ENCODE measurements at places on chromosomes 2 and 18.

GRCh38 chr2:50535971-50536759, 495.8 kb downstream of the NRXN1 start:
- DNase-seq = no peak

DNA sequence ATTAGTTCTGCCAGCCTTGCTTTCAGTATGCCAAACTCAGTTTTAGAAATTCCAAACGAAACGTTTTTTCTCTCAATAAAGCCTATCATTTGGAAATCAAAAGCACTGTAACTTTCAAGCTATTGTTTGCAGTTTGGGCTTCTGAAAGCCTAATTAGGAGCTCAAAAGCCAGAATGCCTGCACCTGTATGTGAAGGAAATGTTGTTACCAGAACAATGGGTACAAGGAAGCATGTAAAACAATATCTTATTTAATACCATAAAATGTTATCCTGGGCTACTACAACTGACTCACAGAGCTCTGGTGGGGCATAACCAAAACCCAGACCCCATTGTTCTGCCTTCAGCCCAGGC, 12.6 kb upstream of the GULP1 start:
- no peak for DNase-seq

- DNase-seq = peak; percentile 12
These were observed 126.4 kb upstream of the MGAT5 start for GRCh38 chr2:134127496-134127895.

GRCh38 chr18:79516441-79516931, 120.8 kb downstream of the NFATC1 start:
- no peak for DNase-seq

- DNase-seq = no peak
These were observed 8.9 kb downstream of the IL1B start for GRCh38 chr2:112827604-112828185.

DNA sequence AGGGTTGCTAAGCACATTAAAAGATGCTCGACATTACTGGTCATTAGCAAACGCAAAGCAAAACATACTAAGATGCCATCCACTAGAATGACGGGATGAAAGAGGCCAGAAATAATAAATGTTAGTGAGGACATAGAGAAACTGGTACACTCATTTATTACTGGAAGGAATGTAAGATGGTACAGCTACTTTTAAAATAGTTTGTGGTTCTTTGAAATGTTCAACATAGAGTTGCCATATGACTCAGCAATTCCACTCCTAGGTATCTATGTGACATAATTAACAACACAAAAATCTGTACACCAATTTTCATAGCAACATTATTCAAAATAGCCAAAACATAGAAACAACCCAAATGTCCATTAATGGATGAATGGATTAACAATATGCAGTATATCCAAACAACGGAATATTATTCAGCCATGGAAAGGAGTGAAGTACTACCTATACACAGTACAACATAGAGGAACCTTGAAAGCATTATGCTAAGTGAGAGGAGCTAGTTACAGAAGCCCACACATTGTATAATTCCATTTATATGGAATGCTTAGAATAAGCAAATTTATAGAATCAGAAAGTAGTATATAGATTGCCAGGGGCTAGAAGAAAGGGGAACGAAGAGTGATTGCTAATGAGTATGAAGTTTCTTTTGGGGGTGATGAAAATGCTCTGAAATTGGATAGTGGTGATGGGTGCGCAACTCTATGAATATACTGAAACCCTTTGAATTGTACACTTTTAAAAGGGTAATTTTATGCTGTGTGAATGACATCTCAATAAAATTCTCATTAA, 61.9 kb upstream of the IL1R1 start:
- no peak for DNase-seq

DNA sequence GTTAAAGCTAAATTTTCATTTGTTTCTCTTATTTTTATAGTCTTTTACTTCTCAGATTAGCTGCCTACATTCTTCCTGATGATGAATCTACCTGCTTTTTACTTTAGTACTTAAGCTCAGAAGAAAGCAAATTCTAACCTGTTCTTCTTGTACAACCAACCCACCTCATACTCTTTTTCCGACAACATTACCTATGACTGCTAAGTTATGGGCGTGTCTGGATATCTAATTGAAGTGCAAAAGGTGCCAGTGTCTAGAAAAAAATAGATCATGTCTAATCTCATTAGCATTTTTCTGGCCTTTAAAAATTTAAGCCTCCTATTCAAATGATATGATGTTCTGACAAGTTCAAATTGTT, 1.5 kb upstream of the RGPD4 start:
- no peak for DNase-seq

GRCh38 chr2:183059561-183059960, 19.0 kb upstream of the DUSP19 start:
- DNase-seq = no peak

GRCh38 chr2:76149846-76150245, 439.1 kb upstream of the GCFC2 start:
- DNase-seq = no peak

GRCh38 chr2:164412831-164413230, 208.5 kb downstream of the GRB14 start:
- no peak for DNase-seq

DNA sequence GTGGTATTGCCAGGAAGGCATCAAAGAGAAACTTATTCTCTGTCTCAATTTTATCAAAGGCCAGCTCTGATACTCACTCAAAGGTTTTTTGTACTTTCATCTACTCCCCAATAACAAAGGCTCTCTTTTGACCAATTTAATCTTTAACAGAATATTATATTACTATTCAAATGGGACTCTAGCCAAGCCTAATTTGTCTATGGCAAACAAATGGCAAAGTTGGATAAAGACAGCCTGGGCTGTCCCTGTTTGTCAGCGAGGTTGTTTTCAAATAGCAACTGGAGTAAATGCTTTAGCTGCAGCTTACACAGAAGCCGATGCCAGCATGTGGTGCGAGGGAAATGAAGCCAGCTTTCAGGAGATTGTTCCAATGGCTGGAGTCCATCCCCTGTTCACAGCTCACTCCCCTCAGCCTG, 80.1 kb upstream of the CTNNA2 start:
- DNase-seq = no peak

DNA sequence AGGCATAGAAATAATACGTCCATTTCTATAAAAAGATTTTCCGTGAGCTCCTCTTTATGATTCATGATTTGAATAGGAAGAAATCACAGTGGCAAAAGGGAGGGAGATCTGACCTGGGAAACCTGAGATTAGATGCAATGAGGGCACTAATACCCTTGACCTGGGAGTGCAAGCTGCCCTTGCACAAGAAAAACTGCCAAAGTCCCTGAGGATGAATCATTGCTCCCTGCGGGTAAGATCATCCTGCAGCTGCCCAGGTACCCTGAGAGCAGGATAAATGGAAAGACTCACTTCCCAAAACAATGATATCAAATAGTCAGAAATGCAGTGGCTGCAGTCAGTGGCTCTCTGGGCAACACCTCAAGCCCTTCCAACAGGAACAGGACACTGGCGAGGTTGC, 11.6 kb downstream of the FHL2 start:
- no peak for DNase-seq

DNA sequence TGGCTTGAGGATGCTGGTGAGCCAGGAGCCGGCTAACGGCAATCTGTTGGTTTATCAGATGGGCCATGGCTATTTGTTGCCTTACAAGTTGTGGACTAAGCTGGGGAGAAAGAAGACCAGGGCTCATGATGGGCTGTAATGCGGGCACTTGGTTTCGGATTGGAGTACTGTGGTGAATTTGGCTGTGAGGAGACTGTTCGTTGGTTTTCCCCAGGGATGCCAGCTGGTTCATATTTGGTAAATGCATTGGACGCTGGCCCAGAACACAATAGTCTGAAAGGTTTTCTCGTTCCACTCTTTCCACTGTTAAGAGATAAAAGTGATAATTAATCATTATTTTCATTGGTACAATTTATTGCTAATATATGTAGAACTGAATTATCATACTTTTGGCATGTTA, 108.9 kb downstream of the SATB2 start:
- DNase-seq = no peak

DNA sequence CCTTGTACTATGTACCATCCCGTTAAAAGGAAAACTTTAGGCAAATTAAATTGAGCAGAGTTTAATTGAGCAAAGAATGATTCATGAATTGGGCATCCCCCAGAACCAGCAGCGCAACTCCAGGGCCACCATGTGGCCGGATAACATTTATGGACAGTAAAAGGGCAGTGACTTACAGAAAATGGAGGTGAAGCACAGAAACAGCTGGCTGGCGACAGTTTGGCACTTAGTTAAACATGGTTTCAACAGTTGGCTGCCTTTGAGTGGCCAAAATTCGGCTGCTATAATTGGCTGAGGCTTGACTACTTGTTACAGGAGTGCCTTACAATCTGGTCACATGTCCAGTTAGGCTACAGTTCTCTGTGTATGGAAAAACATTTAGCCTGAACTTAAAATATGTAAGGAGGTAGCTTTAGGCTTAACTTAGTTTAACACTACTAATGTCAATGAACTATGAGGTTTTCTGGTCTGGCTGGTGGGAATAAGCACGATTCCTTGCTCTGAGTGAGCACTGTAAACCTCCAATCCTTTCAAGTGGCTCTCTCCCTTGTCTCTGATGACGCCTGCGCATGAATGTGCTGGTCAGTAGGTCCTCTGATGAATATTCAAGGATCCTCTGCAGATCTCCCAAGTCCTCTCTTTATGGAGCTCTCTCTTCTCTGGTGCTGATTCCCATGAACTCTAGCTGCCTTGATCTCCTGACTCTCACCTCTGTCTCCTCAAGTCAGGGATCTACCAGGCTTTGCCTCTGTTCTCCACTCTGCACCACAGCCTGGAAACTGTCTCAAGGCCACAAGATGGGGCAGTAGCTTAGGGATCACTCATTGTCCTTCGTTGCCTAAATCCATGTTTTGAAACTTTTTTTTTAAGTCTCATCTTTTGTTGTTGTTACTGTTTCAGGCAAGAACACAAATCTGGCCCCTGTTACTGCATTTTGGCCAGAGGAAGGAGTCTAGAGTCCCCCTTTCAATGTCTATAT, 24.4 kb upstream of the RAB31 start:
- no peak for DNase-seq

GRCh38 chr18:50189160-50189559, 5.8 kb downstream of the MYO5B start:
- no peak for DNase-seq

DNA sequence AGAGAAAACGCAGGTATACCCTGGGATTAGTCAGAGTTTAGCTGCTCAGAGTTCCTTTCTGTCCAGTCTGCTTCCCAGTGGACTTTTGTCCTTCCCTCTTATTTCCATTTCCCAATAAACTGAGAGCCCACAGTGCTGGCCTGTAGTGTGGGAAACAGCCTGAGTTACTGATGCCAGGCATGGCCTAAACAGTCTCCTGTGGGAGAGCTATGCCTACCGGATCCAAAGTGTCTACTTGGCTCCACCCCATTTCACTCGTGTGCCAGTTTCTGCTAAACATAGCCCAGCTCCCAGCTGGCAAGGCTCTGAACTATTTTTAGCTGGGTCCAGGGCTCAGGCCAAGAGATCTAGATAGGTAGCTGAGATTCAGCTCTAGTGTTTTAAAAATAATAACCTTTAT, 15.6 kb upstream of the PPP1CB start:
- no peak for DNase-seq

- DNase-seq = no peak
These were observed 176.2 kb downstream of the TRABD2A start for GRCh38 chr2:84704505-84705244.

- DNase-seq = no peak
These were observed 181.6 kb upstream of the CHST9 start for GRCh38 chr18:27366665-27367064.

GRCh38 chr2:224523626-224524577, 61.3 kb downstream of the CUL3 start:
- DNase-seq = no peak

- DNase-seq = no peak
These were observed 181.4 kb downstream of the OSR1 start for GRCh38 chr2:19176977-19177376.

- DNase-seq = no peak
These were observed 16.5 kb upstream of the TEX51 start for GRCh38 chr2:126882181-126882580.

DNA sequence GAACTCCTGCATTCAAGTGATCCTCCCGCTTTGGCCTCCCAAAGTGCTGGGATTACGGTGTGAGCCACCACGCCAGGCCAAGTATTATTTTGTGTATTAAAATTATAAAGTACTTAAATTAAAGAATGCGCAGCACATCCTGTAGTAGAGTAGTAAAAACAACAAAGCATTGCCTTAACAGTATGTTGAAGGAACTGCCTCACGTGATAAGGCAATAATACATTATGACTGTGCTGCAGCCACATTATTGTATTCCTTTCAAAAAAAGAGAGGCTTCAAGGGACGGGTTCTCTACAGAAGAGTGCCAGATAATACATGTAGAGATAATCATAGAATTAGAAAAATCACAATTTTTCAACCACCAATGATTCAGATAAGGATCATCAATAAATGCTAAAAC, 33.7 kb downstream of the C2orf76 start:
- no peak for DNase-seq

GRCh38 chr2:64359892-64360657, 93.9 kb upstream of the LGALSL start:
- no peak for DNase-seq

DNA sequence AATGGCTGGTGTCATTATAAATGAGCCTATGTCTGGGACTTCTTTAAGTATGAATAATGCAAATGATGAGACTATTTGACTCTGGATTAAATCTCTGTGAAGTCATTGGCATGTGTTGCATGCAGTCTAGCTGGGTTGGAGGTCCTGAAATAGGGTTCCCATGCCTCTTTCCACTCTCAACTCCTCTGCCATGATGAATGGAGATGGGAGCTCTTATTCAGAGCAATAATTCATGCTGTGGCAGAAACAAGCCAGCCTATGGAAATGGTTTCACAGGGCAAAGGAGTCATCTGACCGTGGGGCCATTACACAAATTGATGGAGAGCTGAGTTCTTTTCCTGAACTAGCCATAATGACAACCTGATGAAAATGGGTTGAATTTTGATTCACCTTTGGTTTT, 15.5 kb upstream of the CCDC195 start:
- no peak for DNase-seq

DNA sequence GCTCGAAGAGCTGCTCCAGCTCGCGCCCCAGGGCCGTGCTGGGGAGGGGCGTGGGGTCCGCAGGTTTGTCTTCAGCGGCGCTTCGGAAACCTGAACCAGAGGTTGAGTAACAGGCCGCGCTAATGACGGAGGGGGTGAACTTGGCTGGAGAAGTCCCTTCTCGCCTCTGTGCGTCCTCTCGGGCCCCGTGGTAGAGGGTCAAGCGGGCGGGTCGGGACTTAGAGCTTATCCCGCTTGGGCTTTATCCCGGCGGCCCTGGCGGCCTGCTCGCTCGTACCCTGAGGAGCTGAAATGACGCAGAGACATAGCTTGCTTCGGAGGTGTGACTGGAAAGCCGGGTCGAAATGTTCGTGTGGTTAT, 479 bp downstream of the RNMT start:
- no peak for DNase-seq

DNA sequence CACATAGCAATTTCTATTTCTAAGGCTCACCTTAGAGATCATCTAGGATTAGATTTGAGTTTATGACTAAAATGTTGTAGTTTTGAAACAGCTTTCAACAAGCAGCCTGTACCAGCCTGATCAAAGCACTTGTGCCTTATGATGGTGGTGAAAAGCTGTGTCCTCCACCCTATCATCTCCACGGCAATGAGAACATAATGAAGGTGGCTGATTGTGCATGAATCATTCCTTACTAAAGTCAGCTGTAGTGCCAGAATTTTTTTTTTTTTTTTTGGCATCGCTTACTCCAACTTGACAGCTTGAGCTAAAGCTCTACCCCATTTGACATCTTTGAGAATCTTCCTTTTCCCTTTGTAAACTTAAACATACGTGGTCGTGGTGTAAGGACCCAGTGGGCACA, 86.0 kb downstream of the DCC start:
- DNase-seq = no peak

- no peak for DNase-seq
These were observed 412.9 kb upstream of the DDX18 start for GRCh38 chr2:117401582-117401981.

- no peak for DNase-seq
These were observed 77.4 kb downstream of the EML4 start for GRCh38 chr2:42246562-42246961.

All from activated naive CD4-positive, alpha-beta T cell (primary cell).